ENCODE measurements at places on chromosomes 11 and 22.

- DNase-seq = no peak
Observed at GRCh38 chr22:32823024-32823730, 21.7 kb downstream of the TIMP3 start.

DNA sequence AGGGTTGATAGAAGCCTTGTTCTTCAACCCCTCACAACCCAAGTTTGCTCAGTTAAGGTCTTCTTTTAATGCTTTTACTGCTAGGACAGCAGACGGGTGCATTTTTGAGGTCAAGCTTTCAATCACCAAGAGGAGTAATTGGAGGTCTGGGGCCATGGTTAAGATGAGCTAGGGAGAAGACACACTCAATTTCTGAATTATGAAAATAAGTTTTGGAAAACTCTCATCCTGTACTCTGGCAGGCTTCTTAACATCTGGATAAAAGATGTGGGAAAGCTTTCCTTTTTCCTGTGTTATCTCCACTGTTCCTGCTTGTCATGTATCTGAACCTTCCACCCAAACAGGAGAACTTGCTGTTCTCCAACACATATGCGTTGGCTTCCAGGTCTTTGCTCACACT lies 9.7 kb downstream of the ABTB2 start:
- DNase-seq = no peak

DNA sequence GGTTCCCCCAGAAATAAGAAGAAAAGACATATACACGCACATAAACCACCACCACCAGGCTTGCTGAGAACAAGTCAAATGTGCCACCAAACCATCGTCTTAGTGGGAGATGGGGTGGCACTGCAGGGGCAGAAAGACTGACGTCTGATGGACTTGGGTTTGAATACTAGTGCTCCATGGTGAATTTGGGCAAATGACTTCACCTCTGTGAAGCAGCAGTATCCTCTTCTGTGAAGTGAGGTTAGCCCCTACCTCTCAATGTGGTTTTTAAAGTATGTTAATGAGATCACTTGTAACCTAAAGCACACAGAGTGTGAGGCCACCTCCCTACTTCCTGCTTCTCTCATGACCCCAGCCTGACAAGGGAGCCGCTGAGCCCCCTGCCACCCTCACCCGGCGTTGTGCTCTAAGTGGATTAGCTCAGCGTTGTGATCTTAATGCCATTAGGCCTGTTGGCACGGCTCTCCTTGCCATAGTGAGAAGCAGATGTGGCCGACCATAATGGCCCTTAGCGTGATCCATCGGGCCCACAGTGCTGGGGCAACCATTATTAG lies 14.4 kb downstream of the ZBTB16 start:
- no peak for DNase-seq

DNA sequence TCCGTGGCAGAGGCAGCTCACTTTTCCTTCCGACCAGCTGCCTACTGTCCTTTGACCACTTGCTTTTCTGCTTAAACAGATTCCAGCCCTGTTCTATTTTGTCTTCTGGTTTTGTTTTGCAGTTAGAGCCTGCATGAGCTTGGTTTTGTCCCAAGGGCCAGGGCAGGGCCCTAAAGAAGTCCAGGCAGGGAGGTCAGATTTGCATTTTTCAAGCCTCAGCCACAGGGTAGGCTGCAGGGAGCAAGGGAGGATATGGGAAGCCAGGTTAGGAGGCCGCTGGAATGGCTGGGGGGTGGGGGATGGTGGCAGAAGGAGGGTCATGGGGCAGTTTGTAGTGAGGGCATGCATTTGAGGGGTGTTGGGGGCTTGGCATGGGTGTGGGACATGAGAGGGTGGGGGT lies 23.1 kb downstream of the FADD start:
- no peak for DNase-seq

- DNase-seq = no peak
Observed at GRCh38 chr11:119592642-119593041, 136.4 kb downstream of the NECTIN1 start.

DNA sequence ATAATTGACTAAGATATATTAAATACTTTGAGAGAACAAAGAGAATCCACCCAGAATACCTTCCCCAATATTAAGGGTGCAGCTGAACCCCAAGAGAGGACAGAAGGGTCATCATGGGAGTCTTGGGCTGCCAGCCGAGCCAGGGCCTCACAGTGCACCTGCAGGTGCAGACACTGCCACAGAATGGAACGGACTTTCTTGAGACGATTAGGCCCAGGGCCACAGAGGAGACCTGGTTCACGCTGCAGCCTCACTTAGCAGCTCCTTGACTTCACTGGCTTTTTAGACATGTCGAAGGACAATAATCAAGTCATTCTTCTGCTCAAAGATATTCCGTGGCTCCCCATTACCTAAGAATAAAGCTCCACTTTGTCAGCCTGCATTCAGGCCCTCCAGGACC lies 100.6 kb downstream of the PHF21B start:
- no peak for DNase-seq

DNA sequence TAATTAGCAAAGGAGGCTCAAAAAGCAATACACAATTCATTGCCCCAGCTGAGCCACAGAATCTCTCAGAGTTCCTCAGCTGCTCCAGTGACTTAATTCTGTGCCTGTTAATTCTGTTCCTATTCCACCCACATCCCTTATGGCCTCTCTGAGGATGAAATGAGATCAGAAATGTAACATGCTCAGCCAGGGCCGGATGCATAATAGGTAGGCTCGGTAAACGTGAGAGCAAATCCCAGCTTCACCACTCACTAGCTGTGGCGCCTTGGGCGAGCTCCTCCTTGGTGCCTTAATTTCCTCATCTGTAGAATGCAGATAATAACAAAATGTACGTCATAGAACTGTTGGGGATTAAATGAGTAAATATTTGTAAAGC lies 42.8 kb upstream of the DKK3 start:
- no peak for DNase-seq

DNA sequence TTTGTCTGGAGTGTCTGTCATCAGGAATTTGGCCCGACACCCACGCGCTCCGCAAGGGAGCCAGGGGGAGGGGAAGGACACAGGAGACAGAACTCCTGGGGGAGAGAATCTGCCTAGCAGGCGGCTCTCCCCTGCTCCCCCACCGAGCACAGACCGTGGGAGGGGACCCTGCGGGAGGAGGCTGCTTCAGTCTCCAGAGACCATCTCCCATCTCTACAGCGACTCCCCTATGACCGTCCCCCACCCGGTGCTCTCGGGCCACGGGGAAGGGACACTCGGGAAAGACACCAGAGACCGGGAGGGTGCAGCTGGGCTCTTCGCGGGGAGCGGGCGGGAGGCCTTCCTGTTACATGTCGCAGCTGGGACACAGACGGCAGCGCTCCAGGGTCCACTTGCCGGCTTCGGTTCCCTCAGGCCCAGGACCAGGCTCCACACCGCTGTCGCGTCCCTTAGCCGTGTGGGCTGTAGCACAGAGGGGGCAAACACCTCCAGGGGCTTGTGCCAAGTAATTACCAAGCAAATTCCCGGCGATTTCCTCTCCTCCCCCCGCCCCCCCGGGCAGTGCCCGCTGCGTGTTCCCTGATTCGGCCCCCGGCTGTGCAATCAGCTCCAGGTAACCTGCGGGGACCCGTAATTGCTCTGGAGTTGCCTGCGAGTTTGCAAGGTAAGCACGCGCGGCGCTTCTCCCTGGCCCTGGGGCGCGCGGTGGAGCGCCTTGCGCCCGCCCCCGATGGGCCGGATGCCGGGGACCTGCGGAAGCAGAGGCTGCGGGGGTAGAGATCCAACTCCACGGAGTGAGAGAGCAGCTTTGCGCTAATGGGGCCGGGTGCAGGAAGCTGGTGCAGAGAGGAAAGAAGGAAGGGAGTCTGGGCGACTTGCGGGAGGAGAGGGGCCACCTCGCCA lies 155.1 kb upstream of the CADM1 start:
- no peak for DNase-seq

GRCh38 chr11:115911613-115912346 lies 407.6 kb upstream of the CADM1 start:
- DNase-seq = no peak

DNA sequence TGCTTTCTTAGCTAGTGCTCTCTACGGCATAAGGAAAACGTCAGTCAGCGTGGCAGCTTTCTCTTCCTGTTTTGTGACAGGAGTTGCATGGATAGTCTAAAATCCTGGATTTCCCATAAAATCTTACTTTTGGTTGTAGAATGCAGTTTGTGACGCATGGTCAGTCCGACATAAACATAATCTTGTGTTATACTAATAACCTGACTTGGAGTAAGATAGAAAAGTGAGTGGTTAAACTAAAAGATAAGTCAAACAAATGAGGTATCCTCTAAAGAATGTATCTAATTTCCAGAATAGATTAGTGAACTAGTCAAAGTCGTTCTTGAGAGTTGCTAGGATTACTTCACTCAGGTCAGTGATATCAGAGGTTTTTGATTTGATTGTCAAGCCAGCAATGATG lies 157.6 kb downstream of the PGR start:
- no peak for DNase-seq

GRCh38 chr22:34096770-34097169 lies 176.5 kb upstream of the LARGE1 start:
- peak; percentile 25 for DNase-seq

DNA sequence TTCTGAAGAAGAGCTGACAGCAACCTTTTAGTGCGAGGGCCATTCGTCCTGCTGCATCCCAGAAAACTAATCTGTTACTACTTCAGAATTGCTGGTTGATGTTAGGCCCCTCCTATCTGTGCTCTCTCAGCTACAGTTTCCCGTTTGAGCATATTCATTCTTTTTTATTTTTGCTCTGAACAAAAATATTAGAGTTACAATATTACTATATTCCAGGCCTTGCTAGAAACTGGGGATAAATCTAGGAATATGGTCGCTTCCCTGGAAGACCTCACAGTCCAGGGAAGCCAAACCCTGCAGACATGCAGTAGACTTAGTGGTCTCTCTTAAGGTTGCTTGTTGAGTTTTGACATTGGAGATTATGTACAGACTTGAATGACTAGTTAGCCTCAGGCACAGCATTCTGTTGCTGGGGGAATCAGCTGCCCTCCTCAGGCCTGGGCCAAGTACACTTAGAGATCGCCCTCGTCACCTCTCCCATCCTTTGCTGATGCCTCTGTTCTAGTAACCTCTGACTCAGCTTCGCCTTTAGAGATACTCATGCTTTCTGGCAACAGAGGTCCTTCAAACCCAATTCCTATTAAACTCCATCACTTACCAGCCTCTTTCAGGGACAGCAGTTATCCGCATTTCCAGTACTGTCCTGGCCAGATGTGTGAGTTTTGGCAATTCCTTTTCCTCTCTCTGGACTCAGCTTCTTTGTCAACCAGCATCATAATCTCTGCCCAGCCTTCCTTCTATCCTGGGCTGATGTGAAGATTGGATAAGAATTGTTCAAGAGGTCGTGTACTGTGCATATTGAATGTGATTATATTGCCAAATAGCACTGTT lies 698 bp upstream of the ANAPC15 start:
- DNase-seq = no peak

DNA sequence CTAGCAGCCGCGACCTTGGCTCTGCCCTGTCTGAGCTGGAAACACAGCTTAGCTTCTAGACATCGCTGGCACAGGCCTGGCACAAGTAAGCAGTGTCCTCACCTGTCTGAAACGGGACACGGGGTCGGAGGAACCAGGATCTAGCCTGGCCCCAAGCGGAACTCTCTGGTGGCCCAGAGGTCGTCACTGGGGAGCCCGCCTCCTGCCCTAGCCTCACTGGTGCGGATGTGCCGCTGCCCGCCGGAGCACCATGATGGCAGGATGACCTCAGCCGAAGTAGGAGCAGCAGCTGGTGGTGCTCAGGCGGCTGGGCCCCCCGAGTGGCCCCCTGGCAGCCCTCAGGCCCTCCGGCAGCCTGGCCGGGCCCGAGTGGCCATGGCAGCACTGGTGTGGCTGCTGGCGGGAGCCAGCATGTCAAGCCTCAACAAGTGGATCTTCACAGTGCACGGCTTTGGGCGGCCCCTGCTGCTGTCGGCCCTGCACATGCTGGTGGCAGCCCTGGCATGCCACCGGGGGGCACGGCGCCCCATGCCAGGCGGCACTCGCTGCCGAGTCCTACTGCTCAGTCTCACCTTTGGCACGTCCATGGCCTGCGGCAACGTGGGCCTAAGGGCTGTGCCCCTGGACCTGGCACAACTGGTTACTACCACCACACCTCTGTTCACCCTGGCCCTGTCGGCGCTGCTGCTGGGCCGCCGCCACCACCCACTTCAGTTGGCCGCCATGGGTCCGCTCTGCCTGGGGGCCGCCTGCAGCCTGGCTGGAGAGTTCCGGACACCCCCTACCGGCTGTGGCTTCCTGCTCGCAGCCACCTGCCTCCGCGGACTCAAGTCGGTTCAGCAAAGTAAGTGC lies 871 bp downstream of the SLC35E4 start:
- DNase-seq = no peak
